Stimulated activated CD8-positive, alpha-beta memory T cell treated with anti-CD3 and anti-CD28 coated beads, Interleukin-12 subunit alpha, Interleukin-12 subunit beta, amount 100 ng/mL, for 1 hour (primary cell): ENCODE measurements at places on chromosomes 5 and 9.

- DNase-seq: no peak
Measured at GRCh38 chr5:179290681-179291540, 54.4 kb downstream of the ADAMTS2 start.

GRCh38 chr5:32779754-32780415, 68.8 kb downstream of the NPR3 start:
- no peak for DNase-seq

- no peak for DNase-seq
Measured at GRCh38 chr5:172282272-172283019, 1.1 kb downstream of the UBTD2 start.

GRCh38 chr9:116952436-116952810, 265.3 kb downstream of the TRIM32 start:
- no peak for DNase-seq

DNA sequence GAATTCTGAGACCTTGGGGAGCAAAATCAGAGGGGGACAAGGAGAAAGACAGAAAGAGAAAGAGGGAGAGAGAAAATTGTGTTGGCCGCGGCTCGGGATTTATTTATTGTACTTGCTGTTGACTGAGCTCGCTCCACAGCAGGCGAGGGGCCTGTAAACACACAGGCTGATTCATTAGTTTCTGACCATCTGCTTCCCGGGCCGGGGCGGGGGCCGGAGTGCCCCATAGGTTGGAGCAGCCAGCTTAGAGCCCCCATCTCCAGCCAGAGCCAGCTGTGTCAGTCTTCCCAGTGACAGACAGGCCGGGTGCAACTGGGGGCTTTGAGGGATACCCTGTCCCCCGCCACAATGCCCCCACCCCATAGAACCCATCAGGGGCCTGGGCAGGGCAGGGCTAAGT, 30.9 kb downstream of the NTNG2 start:
- DNase-seq: no peak

- no peak for DNase-seq
Measured at GRCh38 chr5:165029099-165029870, 1523.9 kb downstream of the MAT2B start.

- DNase-seq: no peak
Measured at GRCh38 chr5:154071799-154072413, 33.1 kb downstream of the MFAP3 start.

DNA sequence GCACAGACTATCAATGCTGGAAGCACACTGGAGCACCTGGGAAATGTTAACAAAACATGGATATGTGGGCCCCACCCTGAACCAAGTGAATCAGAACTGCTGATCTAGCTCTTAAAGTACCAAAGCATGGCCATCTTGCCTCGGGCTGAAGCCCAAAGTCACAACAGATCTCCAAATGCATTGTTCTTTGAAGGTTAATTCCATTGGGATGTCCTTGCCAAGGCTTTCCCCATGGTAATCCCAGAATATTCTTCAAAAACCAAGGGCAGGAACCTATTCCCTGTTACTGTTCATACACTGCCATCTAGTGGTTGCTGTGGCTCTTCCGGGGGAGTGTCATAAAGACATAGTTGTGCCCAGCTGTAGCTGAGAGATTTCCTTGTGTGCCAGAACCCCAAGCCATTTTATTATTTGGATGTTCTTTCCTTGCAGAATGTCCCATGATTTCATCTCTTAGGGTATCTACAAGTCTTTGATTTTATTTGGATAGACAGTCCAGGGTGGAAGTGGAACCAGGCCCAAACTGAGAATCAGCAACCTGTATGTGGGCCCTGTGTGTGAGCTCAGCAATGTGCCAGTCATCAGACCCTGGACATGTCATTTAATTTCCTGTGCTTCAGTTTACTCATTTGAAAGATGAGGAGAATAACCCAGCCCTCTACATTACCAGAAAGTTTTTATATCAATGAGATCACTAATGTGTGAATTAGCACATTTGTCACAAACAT, 290.0 kb downstream of the ACTL7B start:
- DNase-seq: no peak

DNA sequence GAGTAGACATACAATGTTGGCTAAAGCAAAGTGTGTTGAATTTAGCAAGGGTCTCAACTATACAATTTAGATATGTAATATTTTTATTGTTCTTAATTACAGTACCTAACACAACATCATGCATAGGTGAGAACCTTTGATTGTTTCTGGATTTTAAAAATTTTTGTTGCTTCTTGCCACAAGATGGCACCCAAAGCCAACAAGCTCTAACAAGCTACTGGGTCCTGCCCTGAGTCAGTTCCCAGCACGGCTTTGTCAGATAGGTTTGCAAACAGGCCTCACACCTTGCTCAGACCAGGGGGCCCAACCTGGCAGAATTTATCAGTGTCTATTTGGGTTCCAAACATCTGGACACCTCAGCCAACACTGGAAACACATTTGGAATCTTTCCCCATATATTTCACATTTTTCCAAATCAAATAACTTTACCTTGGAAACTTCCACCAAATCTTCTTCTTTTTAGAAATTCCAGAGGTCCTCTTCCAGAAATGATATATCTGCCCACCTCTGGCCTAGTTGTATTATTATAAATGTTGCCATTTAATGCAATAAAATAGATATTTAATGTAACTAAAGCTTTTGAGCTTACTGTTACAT, 49.5 kb upstream of the EGFLAM start:
- no peak for DNase-seq

- no peak for DNase-seq
Measured at GRCh38 chr9:131633491-131634031, 88.2 kb downstream of the PRRT1B start.
